ENCODE measurements at places on chromosomes 5 and 9.

DNA sequence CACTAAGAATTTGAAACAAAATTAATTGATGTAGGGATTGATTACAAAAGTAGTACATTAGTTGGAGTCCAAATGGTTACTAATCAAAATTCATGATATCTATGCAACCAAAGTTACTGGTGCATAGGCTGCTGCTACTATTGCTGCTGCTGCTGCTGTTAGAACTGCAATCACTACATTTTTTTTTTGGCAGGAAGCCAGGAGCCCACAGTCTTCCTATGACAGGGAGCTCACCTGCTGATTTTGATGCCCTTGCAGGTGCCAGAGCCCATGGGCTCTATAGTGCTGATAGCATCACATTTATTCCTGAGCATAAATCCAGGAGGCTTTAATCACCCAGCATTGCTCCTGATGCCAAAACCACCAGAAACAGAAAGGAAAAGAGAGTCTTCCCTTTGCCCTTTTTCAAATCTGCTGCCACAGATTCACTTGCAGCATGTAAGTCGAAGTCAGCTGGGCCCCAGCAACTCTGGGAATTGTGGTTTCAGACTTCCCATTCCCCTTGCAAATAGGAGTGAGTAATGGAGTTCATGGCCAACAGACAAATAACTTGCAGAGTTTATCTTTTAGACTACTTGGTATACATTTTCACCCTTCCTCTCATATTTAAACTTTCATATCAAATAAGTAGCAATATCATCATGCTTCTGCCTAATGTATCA, 17.6 kb downstream of the SLCO6A1 start:
- DNase-seq = no peak

GRCh38 chr5:15013654-15014463, 142.3 kb upstream of the ANKH start:
- peak; percentile 9 for DNase-seq

- DNase-seq = no peak
These were observed 31.0 kb upstream of the TGFBI start for GRCh38 chr5:135997673-135998335.

GRCh38 chr5:86376214-86376613, 241.5 kb upstream of the COX7C start:
- no peak for DNase-seq

DNA sequence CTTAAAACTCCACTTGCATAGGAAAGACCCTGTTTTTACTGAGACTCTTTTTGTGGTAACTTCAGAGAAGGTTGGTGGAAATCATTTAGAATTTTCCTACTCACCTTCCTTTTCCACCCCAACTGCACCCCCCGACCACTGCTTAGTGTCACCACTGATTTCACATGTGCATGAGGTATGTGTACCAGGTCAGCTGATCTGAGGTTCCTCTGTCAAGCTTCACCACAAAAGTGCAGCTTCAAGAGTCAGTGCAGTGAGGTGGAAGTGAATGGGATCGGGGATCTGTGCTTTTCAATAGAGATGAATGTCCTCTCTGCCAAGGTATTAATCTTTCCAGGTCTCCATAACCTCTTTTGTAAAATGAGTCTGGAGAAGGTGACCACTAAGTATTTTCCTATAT, 260.5 kb upstream of the WWC1 start:
- no peak for DNase-seq

DNA sequence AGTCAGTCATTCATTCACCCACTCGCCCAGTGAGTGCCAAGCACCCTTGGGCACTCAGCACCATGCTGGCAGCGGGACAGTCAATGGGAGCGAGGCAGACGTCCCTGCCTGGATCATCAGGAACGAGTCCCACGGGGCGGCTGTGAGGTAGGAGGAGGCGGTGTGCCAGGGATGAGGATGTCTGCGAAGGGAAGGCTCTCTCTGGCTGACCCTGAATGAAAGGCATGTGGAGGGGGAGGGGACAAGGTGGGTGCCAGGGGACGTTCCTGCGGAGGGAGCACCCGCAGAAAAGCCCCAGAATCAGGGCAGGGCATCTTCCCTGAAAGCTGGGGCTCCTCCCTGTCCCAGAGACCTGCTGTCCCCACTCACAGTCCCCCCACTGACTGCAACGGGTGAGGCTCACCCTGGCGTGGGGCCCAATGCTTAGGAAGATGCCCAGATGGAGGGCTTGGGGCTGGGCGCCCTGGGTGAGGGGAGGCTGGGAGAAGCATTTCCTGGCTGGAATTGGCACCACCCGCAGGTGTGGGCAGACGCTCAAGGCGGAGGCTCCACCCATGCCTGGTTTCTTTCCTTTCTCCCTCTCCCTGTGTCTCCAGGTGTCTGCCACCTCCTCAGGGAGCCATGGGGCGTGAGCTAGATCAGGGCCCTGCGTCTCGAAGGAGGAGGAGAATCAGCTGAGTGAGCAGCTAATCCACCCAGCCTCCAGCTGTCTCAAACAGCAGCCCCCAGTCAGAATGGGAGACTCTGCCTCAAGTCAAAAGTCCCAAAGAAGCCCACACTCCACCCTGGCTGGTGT, 179.0 kb upstream of the PPP1R26 start:
- DNase-seq = no peak

GRCh38 chr5:82597437-82597836, 319.3 kb upstream of the RPS23 start:
- no peak for DNase-seq

GRCh38 chr9:114790521-114790920, 15.3 kb downstream of the TNFSF15 start:
- no peak for DNase-seq

GRCh38 chr5:95842854-95843544, 20.5 kb upstream of the GLRX start:
- DNase-seq = peak; percentile 95

GRCh38 chr5:107242411-107243219, 428.1 kb downstream of the EFNA5 start:
- DNase-seq = no peak

DNA sequence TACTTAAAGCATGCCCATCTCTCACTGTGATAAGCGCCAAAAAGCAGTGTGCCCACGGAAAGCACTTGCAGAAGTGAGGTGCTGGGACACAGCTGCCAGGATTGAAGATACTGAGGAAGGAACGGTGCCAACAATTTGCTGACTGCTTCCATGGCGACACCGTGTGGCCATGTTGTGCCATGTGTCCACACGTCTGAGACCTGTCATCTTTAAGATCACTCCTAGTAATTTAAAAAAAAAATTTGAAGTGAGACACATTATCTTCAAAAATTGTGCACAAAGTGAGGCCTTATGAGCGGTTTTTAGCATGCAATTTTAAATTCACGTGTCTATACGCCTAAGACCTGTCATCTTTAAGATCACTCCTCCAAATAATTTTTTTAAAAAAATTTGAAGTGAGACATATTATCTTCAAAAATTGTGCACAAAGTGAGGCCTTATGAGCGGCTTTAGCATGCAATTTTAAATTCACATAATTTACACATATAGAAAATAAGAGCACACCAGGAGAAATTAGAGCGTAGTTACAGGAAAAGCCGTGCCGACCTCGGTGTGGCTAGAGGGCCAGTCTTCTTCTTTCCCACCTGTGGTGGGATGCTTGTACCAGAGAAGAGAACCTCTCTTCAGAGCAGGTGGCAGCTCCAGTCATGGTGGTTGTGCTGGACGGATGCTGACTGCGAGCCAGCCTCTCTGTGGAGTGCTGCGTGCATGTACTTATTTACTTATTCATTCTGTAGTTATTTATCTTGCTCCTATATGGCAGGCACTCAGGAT, 21.4 kb upstream of the FLT4 start:
- DNase-seq = peak; percentile 18

- no peak for DNase-seq
These were observed 156.6 kb upstream of the DMRT1 start for GRCh38 chr9:684941-685340.

DNA sequence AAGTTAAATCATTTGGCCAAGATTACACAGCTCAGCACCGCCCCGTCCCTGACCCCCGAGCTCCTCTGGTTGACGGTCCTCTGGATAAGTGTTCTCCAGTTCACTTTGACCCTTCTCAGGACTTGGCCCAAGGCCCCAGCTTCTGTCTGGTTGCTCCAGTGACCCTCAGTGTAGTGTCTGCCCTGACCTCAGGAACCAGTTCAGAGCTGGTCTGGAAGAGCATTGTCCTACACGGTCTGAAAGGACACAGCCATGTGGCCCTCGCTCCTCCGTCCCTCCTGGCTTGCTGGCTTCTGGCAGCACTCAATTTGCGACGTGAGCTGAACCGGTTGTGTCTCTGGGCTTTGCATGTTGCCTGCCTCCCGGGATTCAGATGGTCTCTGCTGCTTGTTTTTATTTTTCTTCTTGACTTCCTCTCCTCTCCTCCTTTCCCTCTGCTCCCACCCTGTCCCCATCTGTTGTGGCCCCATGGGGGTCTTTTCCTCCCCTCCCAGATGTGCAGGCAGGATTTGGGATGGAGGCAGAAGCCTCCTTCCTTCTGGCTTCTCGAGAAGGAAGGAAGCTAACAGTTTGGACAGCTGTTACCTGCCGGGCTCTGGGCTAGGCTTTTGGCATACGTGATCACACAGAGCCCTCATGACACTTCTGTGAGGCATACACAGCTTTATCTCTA, 72.0 kb downstream of the PPARGC1B start:
- no peak for DNase-seq

- DNase-seq = no peak
These were observed 60.3 kb downstream of the GNA14 start for GRCh38 chr9:77587851-77588250.

DNA sequence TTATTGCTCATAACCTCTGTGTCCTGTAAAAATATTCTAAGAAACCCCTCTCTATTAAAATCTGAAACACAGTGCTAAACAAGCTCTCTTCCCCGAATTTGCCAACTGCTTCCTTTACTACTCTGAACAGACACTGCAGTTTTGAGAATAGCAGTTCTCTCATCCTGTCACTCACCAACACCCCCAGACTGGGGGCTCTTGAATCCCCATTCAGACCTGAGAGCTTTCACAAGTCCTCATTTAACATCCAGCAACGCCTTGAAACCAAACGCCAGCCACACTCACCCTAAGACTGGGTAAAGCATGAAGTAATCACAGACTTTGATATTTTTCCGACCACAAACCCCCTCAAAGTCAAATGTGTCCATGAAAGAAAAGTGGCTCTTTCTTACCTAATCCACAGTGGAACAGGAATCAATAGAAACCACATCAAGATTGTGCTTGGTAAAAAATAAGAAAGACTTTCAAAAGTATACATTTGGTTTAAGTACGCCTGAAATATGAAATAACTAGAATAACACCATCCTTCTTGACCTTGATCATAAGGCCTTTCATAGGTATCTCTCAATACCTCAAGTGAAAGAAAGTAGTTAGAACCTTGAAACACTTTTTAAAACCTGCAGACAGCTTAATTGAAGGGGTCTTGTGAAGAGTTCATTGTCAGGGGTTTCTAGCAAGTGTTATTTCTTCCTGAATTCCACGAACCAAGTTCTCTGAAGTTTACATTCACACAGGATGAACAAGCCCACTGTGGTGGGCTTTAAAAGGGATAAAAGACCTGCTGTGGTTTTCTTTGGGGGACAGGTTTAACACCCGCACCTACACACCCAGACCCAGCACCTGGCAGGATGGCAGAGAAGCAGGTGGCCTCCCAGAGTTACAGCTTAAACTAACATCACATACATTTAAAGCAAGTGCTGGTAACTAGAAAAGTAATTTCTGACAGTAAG, 412.6 kb downstream of the MLLT3 start:
- no peak for DNase-seq

DNA sequence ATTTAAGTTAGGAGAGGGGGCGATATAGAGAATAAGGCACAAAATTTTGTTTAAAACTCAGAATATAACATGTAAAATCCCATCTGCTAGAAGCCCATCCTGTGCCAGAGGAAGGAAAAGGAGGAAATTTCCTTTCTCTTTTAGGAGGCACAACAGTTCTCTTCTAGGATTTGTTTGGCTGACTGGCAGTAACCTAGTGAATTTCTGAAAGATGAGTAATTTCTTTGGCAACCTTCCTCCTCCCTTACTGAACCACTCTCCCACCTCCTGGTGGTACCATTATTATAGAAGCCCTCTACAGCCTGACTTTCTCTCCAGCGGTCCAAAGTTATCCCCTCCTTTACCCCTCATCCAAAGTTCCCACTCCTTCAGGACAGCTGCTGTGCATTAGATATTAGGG, 18.3 kb downstream of the MOCS2 start:
- DNase-seq = no peak

DNA sequence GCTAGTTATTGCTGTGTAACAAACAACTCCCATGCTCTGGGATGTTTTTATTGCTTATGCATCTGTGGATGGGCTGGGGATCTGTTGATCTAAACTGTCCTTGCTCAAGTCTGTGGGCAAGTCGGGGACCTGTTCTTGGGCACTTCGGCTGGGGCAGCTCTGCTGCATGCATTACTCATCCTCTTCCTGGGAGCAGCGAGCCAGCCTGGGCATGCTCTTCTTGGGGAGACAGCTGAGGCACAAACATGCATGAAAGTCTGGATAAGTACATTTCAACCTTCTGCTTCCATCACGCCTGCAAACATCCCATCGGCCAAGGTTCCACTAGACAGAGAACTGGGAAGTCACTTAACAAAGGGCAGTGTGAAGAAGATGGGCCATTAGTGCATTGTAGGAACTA, 66.3 kb downstream of the ANKRD33B start:
- DNase-seq = no peak

DNA sequence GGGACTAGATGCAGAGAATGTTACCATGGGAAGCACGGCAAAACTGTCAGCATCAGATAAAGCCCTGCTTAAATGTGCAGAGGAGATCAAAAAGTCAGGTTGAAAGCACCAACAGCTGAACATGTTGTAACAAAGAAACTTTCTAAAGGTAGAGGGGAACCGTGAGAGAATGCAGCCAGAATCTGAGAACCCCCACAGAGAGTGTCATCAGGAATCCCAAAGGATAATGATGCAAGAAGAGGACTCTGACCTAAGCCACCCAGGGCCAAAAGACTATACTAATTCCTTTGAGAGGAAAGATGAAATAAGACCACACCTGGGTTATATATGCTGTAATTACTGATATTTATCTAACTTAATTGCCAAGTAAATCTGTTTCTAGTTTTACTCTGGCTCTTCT, 116.6 kb downstream of the PCSK1 start:
- no peak for DNase-seq

GRCh38 chr5:132635873-132636272, 22.1 kb upstream of the IL13 start:
- DNase-seq = no peak

DNA sequence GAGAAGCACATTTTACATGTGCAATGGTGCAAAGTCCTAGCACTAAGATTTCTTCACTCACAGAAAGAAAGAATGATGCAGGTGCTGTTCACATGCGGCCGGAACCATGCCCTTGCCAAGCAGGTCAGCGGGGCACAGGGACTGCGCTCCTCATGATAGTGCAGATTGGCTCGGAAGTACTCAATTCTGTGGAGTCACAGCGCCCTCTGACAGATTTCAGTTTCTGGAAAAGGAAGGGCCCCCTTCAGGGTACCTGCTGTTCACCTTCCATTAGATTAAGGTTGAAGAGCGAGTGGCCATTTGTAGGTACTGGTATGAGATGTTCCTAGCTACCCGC, 75.7 kb downstream of the TMC1 start:
- no peak for DNase-seq

GRCh38 chr9:136193127-136193890, 11.6 kb downstream of the LHX3 start:
- DNase-seq = no peak

DNA sequence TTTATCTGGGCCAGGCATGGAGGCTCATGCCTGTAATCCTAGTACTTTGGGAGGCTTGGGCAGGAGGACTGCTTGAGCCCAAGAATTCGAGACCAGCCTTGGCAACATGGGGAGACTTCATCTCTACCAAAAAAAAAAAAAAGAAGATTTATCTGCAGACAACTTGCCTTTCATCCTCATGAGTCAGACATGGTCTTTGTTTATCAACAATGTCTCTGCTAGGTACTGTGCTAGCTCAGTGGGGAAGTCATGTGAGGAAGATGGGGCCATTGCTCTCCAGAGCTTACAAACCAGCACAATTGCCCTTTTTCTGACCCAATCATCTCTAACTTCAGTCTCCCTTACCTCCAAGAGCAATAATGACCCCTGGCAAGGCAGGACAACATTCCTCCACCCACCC, 1.6 kb downstream of the URM1 start:
- no peak for DNase-seq

Measured in bone marrow (tissue), 2 donors.